HT1080 (cell line): ENCODE measurements at places on chromosomes 5 and 9. TPM values are rescaled to one million over a fixed set of nuclear protein-coding genes. Genes with fewer than 3 reads are reported as not detected.

DNA sequence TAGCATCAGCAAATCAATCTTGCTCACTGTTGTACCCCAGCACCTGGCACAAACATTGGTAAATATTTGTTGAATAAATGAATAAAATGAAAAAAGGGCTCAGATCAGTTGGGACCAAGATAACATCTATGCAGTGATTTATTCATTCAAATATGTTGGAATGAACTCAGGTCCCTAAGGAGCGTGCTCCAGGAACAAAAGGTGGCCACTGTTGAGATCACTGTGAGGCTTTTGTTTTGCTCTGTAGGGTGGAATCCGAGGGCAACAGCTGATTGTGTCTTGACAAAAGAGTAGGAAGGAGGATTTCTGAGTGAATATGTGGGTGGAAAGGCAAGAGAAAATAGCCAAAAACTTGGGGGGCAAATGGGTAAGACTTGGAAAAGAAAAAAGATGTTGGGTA is 89.7 kb downstream of the PPP2R2B start:
- no peak for DNase-seq

GRCh38 chr5:169629847-169630548 is 7.1 kb upstream of the DOCK2 start:
- peak; percentile 85 for DNase-seq

DNA sequence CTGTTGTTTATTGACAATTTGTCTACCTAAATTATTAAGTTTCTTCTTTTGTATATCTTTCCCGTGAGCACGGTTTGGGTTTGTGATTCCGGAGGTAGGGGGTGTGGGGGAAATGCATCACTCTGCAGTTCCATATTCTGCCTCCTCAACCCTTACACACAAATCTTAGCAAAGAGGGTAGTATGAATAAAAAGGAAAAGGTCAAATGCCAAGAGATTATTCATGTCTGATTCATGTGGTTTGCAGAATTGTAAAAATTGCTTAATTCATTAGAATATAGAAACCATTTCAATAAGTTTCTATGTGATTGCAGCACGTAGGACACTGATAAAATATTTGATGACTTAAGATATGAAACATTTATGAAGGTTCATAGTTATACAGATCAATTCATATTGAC is 601.9 kb downstream of the SEMA5A start:
- peak; percentile 58 for DNase-seq

DNA sequence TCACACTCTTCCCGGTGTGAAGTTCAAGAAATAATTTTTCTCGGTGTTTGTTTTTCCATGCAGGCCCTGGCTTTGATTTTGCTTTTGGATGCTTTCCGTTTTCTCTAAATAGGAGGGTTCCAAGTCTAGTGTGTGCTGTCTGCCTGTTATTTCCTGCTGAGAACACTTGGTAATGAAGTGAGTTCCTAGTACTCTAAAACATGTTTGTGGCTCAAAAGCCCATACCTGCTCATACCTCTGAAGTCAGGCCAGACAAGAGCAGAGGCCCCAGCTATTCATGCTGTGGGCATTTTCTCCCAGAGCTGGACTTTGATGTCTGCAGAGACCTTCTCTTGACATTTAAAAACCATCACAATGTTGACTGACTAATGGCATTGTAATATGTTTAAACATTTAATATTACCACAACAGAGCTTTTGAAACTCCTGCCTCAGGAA is 211.2 kb downstream of the GOLPH3 start:
- peak; percentile 42 for DNase-seq

DNA sequence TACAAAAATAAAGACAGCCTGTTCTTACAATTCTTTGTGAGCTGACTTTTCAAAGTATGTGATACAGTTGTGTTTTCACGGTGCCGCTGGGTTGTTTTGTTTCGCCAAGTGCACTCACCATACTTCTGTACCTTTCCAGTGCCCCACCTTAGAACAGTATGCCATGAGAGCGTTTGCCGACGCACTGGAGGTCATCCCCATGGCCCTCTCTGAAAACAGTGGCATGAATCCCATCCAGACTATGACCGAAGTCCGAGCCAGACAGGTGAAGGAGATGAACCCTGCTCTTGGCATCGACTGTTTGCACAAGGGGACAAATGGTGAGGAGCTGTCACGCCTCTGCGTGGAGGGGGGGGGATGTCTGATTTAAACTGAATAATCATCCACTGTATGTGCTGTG is 12.9 kb downstream of the CCT5 start:
- no peak for DNase-seq

- no peak for DNase-seq
Measured at GRCh38 chr9:37094751-37095150, 25.6 kb upstream of the ZCCHC7 start.

PDE8B gene
- 0.82 and 1.1 TPM in 2 replicates for total RNA-seq

DNA sequence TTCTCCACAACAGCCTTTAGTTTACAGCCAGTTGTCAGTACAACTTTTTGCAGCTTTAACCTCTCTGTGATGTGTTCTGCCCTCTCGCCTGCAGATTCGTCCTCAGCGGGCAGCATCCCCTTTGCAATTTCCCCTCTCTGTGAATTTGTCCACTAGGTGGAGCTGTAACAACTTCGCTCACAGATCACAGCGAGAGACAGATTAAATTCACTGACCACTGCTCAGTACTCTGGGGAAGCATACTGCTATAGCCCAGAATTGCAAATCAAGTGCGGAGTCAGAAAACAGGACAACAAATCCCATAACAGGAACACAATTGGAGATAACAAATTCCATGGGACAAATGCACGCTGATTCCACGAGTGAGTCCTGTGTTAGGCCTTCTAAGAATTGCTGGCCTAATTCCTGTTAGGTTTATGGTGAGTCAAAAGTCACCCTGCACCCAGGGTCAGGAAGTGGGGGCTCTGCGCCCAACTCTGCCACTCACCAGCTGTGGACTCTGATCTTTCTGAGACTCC is 2124.9 kb downstream of the MAT2B start:
- DNase-seq: peak; percentile 67

DNA sequence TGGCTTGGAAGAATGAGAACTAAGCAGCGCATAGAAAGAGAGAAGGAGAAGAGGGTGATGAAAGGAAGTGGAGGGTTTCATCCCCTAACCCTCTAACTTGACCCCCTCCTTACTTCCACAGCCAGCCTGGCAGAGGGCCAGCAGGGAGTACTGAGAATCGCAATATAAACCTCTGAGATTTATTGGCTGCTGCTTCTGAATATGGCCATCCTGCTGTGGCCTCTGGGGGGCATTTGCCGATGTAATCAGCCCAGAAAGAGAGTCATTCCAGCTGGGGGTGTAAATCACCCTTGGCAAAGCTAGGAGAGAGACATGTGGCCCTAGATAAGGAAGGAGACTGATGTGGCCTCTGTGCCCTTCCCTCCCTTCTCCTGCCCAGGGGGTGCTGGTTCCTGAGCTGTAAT is 960 bp upstream of the GFRA3 start:
- DNase-seq: no peak

GLRA1 gene
- total RNA-seq: not detected in 2 replicates

CLIC3 gene
- 1.0 and 1.7 TPM in 2 replicates for total RNA-seq

- no peak for DNase-seq
Measured at GRCh38 chr5:169146158-169146557, 154.8 kb downstream of the SLIT3 start.

GRCh38 chr5:22665801-22666200 is 187.3 kb downstream of the CDH12 start:
- no peak for DNase-seq

DNA sequence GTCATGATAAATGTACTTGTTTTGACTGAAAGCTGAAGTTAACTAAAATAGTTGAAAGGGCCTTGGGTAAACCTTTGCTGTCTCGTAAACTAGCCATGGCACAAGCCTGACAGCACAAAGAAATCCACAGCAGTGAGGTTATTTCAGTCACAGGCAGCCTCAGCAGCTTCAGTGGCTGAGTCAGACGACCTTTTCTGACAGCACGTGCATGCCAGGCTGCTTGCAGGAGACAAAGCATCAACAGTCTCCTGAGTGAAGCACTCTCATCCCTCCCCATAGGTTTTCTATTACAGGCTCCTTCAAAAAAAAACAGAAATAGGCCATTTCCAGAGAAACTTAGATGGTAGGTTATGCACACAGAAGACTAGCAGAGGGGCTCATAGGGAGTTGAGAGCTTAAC is 34.6 kb downstream of the OXCT1 start:
- peak; percentile 92 for DNase-seq
